ENCODE measurements at places on chromosomes 13 and 19.

GRCh38 chr13:33466262-33466661 lies 180.7 kb upstream of the STARD13 start:
- no peak for DNase-seq

DNA sequence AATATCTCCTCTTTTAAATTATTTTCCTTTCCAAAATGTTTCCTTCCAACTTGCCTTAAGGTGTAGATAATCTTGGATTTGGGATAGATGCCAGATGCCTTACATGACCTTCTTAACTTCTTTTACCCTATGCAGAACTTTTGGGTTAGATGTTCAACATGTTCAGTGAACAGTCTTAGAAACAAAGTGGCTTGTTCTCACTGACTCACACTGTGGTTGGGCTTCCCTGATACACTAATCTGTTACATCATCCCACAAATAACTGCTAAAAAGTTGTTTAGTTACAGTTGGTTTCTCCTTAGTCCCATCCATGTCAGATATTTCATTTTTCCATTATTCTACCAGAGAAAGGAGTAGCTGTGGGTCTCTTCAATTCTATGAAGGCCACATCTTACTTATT lies 2638.2 kb downstream of the PCDH9 start:
- no peak for DNase-seq

DNA sequence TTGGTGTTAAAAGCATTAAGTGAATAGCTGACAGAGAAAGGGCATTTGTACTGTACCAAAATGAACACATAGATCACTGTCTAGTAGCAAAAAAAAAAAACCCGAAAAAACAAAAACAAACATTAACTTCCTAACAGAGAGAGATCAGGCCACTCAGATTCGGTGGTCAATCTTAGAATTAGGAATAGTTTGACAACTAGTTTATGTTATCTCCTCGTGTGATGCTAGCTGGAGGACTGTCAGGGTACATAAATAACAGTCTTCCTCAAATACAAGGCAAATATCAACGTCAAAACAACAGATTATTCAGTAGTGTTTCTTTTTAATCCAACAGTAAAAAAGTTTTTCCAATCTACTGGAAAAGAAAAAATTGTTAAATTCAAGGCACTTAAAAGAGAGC lies 1.7 kb downstream of the ZMYM5 start:
- no peak for DNase-seq

DNA sequence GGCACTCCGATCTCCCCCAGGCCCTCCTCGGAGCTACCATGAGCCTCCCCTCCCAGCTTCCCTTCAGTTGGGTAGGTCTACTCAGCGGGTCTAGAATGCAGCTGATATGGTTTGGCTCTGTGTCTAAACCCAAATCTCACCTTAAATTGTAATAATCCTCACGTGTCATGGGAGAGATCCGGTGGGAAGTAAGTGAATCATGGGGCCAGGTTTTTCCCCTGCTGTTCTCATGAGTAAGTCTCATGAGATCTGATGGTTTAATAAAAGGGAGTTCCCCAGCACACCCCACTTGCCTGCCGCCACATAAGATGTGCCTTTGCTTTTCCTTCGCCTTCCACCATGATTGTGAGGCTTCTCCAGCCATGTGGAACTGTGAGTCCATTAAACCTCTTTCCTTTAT lies 14.5 kb upstream of the DOCK9 start:
- no peak for DNase-seq

DNA sequence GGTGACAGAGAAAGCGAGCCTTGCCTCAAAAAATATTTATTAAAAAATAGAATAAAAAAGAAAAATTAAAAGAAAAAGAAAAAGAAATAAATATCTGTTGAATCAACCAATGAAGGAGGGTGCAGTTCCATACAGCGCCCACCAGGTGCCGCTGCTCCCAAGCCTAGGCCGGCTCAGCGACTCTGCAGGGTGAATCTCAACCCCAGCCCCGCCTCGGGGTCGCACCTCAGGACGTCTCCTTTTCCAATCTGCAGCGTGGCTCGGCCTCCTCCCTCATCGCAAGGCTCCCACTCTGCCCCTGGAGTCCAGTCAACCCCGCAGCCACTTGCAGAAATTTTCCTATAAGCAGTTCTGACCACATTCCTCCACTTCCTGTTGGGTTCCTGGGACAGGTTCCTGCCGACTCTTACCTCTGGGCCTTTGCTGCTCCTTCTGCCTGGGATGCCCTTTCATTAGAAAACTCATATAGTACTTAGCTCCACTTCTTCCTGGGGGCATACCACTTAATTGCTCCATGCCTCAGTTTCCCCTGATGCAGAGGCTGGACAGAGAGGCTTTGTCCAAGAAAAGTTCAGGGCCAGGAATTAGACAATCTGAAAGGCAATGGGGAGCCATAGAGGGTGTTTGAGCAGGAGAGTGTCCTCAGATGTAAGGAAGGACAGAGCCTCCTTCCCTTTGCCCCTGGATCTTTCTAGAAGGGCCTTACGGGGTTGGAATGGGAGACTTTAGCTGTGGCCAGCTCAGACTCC lies 24.3 kb downstream of the NFILZ start:
- DNase-seq = peak; percentile 64

- no peak for DNase-seq
Observed at GRCh38 chr13:67061750-67062149, 168.4 kb downstream of the PCDH9 start.

GRCh38 chr13:20193162-20193906 lies 596 bp upstream of the GJB2 start:
- DNase-seq = no peak

DNA sequence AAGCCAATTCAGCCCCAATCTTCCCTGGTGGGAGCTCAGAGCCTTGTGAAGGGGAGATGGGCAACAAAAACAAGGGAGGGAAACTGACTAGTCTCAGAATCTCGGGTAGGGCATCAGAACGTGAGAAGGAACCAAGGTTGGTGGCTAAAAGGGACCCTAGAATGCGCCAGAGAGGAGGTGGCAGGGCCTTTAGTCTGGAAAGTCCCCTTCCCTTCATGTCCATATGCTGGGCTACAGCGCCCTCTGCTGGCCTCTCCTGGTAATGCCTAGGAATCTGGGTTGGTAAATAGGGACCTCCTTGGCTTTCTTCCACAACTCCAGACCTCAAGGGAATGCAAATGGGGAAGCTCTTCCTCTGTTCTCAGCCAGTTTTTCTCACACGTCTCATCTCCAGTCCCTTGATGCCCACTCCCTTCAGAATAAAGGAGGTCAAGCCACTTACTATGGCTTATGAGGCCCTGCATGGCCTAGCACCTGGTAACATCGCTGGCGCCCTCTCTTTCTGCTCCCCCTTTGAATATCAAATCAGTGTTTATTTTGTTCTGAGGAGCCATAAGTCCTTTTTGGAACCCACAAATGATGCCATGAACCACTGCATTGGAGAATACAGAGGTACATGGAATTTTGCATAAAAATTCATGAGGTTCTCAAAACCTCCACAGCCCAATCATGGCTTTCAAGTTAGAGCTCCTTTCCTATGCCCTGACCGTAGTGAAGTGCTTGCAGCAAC lies 1.4 kb upstream of the CCDC97 start:
- DNase-seq = peak; percentile 90

- DNase-seq = peak; percentile 46
Observed at GRCh38 chr19:12786141-12786870, 5.0 kb upstream of the JUNB start.

DNA sequence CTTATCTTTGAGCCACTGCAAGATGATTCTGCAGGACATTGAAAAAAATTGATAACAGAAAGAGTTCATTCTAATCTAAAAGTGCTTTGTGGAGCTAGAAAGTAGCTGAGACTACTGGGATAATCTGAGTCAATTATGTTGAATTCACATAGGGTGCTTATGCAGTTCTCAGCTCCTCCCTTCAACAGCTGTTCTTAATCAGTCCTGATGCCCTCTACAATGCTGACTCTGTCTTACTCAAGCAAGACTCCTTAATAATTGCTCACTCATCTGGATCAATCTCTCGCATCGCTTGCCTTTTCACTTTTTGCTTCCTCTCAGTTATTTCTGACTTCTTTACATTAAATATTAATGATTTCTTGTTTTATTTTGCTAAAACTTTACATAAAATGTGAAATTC lies 182.1 kb downstream of the PCDH17 start:
- no peak for DNase-seq

- DNase-seq = no peak
Observed at GRCh38 chr13:104301171-104301975, 1235.2 kb upstream of the SLC10A2 start.
